ENCODE measurements at places on chromosomes 1 and 21.

GRCh38 chr1:188432427-188432826 is 1603.7 kb downstream of the PLA2G4A start:
- no peak for DNase-seq

- DNase-seq: no peak
These were observed 1.1 kb upstream of the TRPM2 start for GRCh38 chr21:44352253-44352860.

DNA sequence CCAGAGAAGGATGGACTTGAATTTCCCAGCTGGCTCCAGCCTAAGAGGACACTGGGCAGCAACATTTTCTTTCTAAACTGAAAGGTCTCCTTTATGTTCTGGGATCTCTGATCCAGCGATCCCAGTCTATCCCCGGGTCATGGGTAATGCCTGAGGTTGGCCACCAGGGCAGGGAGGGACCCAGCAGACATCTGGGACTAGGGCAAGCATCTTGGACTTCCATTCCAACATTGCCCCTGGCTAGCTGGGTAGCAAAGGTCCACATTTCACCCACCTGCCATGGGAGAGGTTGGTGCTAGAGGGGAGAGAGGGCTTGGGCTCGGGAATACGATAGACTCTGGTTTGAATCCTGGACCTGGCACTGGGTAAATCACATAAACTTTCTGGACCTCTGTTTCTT is 84.6 kb downstream of the LRRN2 start:
- DNase-seq: no peak

- no peak for DNase-seq
These were observed 9.6 kb downstream of the ACKR1 start for GRCh38 chr1:159214149-159214760.

DNA sequence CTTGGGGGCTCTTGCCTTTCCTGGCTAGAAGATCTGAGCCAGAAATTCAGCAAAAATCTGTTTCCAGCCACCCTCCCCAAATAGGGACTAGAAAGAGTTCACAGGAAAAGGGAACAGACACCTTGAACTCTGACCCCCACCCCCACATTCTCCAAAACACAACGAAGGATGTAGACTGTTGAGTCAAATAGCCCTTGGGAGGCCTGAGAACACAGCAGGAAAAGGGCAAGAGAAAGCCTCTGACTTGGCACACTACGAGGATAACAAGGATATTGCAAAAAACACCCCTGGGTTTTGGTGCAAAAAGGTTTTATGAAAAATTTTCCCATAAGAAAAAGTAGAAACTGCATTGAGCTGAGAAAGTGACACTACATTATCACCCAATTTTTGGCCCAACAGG is 1.9 kb upstream of the YRDC start:
- no peak for DNase-seq

DNA sequence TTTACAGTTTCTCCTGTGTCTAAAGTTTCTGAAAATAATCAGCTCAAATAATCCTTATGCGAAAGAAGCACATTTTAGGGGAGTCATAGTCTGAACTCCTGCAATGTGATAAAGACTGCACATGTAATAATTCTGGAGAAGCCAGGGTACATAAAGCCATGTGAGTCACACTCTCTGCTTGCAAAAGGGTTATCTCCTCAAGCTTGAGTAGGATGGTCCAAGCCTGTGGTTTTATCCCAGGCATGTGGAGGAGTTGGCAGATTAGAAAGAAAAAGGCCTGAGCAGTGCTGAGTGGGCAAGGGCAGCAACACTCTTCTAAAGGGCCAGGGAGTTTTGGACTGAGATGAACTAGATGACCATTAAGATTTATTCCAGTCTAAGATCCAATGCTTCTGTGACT is 220.4 kb downstream of the RHOU start:
- no peak for DNase-seq

DNA sequence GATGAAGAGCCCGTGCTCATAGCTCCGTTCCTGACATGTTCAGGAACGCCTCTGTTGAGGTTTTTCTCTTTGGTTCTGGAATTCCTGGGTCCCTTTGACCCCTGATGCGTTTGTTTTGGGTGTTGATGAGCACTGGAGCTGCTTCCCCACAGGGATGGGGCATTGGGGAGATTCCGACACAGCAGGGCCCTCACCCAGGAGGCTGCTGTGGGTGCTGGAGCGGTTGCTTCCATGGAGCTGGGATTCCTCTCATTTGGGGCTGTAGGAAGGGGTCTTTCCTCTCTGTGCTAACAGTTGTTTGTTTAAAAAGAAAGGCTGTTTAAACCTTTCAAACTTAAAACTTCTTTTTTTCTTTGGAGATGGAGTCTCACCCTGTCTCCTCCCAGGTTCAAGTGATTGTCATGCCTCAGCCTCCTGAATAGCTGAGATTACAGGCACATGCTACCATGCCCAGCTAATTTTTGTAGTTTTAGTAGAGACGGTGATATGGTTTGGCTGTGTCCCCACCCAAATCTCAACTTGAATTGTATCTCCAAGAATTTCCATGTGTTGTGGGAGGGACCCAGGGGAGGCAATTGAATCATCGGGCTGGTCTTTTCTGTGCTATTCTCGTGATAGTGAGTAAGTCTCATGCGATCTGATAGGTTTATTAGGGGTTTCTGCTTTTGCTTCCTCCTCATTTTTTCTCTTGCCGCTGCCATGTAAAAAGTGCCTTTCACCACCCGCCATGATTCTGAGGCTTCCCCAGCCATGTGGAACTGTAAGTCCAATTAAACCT is 48.9 kb downstream of the SKI start:
- no peak for DNase-seq

GRCh38 chr1:247386217-247386616 is 29.8 kb upstream of the NLRP3 start:
- DNase-seq: no peak

DNA sequence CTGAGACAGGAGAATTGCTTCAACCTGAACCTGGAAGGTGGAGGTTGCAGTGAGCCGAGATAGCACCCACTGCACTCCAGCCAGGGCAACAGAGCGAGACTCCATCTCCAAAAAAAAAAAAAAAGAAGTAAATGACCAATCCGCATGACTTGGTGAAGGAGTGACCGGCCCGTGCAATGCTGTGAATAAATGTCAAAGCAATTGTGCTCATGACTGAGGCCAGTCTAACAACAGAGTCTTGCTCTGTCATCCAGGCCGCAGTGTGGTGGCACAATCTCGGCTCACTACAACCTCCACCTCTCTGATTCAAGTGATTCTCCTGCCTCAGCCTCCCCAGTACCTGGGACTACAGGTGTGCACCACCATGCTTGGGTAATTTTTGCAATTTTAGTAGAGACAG is 27.8 kb upstream of the SLC19A1 start:
- no peak for DNase-seq

DNA sequence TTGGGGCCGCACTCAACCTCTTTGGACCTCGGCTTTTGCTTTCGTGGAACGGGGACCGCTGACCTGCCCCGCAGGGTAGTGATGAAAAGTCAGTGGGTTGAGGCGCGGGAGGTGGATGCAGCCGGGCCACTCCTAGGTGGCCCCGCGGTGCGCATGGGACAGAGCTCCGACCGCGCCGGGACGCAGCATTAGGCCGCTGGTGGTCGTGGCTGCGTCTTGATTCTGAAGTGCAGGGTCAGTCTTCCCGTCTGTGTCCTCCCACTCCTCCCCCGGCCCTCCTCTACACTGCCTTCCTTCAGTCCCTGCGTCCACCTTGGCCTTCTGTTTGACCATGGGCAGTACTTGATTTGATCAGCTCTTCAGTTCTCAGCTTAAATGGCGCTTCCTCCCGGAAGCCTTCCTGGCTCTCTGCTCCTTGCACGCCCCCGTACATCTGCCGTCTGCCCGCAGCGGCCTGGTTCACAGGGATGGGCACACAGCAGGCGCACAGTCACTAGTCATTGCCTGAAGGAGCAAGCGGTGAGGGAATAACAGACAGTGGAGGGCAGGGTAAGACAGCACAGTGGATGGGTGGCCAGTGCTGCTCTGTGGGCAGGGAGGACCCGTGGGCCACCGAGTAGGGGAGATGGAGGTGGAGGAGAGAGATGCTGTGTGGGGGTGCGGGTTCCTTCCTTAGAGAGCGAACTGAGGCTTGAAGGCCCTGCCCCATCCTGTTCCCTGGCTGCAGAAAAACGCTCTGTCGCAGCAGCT is 633 bp downstream of the THEMIS2 start:
- DNase-seq: no peak

DNA sequence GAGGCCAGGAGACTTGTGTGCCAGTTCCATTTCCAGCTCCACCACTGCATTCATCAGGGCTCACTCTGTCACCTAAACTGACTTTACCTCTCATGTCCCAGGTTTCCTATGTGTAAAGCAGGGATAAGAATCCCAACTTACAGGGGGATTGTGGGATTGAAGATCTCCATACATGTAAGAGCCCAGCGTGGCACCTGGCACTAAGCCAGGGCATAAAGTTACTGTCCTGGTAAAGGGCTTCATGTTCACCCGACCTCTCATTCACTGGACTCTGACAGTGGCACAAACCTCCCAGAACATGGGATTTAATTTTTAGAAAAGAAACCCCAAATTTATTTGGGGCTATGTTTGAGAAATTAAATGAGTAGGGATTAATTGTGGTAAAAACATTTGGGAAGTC is 8.9 kb upstream of the IGFN1 start:
- DNase-seq: no peak

DNA sequence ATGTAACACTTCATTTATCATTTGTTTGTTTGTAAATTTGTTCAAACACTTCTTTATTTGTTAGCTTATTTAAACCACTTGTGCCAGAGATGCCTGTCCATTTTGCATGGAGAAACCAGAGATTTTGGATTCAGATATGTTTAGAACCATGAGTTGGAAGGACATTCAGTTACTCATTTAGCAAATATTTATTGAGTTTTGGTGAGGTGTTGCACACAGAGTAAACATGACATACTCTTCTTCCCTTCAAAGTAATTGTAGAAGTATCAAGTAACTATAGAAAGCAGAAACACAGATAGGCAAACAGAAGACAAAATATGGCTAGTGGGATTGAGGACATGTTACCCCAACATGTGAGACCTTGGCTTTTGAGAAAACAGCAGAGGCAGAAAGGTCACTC is 136.8 kb upstream of the USP25 start:
- no peak for DNase-seq

DNA sequence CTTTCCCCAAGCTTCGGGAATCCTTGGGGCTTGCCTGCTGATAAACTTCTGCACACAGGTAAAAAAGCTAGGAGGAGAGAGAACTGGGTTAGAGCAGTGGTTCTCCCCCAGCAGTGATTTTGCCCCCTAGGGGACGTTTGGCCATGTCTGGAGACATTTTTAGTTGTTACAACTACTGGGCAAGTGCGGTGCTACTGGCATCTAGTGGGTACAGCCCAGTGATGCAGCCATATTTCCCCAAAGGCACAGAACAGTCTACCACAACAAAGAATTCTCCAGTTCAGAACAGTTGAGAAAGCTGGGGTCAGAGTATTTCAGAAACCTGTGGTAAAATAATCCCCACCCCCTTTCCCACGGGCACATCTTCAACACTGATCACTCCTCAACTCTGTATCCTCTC is 41.3 kb downstream of the LRRC71 start:
- no peak for DNase-seq

GRCh38 chr1:54378157-54378873 is 27.9 kb downstream of the SSBP3 start:
- no peak for DNase-seq

GRCh38 chr1:228074954-228075730 is 7.4 kb upstream of the ARF1 start:
- DNase-seq: no peak

DNA sequence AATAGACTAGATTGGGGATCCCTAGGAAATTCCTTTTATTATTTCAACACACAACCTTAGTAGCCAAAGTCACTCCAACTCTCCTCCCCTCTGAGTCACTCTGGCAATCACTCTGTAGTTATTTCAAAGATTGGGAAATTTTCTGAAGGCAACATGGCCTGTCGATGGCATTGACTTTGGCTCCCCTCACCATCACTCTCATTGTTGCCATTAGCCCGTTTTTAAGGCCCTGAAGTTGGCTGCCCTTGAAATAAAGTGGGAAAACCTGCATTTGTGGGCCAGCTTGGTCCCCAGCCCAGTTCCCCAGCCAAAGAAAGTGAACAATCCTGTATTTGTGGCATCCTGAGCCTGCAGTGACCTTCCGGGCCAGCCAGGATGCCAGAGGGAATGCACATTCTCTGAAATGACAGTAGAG is 52.5 kb downstream of the CDC7 start:
- DNase-seq: no peak

GRCh38 chr1:96651517-96651916 is 70.1 kb upstream of the PTBP2 start:
- DNase-seq: no peak

DNA sequence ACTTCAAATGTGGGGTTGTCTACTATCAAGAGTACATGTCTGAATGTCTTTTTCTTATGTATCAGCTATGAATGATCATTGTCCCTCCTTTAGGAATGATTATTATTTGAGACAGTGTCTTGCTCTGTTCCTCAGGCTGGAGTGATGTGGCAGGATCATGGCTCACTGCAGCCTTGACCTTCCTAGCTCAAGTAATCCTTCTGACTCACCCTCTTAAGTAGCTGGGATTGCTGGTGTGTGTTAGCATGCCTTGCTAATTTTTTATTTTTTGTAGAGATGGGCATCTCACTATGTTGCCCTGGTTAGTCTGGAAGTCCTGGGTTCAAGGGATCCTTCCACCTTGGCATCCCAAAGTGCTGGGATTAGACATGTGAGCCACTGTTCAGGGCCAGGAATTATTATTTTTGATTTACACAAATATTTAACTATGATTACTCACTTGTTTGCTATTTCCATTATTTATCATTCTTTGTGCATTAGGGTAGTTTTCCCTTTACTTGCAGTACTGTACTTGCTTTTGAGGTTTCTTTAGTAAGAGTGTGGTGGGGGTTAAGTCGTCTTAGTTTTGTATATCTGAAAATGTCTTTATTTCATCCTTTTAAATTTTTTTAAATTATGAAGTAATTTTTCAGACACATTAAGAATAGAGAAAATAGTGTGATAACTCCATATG is 12.8 kb downstream of the S100A7 start:
- DNase-seq: no peak

GRCh38 chr21:28516021-28516420 is 476.7 kb downstream of the LTN1 start:
- no peak for DNase-seq

DNA sequence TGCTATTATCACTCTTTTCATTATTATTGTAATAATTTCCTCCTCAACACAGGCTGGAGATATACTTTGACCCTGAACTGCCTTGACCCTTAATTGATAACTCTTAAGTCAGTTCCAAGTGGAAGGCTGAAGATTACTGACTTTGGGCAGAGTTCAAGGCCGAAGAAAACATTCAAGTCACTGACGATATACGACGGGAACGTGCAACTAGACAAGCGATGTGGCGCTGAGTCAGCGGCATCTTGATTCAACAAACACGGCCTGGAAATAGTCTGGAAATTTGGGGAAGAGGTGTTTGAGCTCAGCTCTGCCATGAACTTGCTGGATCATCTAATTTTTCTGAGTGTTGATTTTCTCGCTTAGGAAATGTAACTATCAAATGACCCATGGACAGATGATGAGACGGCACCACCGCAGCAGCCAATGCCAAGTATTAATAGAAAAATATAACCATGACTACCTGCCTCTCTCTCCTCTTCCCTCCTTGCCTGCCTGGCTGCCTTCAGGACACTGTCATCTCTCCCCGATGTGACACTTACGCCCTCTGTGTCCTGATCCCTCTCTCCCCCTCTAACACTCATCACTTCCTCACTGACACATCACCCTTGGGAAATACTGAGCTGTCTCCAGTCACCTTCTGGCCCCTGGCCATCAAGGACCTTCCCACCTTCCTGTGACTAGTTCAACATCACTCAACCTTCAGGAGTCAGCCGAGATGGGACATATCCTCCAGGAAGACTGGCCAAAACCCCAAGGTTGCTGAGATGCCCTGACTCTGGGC is 49.4 kb downstream of the TMCO4 start:
- DNase-seq: no peak

GRCh38 chr1:48099072-48099773 is 102.0 kb upstream of the TRABD2B start:
- DNase-seq: no peak

- no peak for DNase-seq
These were observed 35.7 kb downstream of the TOR1AIP1 start for GRCh38 chr1:179917601-179918429.
